ENCODE measurements at places on chromosomes 5 and 9.

DNA sequence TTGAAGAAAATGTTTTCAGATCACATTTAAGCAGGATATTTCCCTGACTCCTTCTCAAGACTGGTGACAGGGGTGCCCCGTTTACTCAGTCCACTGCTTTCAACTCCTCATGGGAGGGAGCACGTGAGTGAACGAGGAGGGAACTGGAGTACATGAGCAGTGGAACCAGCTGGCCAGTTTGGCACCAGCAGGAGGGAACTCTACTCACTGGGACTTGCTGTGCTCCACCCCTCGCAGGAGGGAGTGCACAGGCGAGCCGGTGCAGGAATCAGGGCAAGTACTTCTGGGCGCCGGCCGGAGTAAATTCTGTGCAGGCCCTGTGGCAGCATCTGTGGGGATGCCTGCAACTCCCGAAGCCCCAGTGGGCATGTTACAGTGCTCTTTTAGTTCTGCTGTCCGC is 1941.1 kb upstream of the C9orf72 start:
- no peak for DNase-seq

- DNase-seq, result no peak
These were observed 192.3 kb downstream of the CACNA1B start for GRCh38 chr9:138069731-138070456.

DNA sequence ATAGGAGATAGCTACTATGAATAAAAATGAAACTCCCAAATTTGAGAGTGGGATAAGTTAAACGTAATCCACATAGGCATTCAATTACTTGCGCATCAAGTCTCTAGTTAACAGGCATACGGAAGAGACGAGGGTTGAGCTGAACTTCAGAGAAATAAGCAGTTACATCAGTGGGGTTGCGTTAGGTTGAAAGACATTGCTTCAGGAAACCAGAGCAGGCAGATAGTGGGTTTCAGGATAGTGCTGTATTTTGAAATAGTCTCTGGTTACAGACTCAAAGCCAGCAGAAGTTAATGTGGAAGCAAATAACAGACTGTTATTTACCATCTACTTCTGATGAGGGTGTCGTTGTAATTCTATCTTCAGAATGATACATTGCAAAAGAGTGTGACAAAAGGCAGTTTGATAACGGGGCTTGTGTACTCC is 533.4 kb downstream of the PDE4D start:
- no peak for DNase-seq

GRCh38 chr5:95823738-95824609 is 1.4 kb upstream of the GLRX start:
- DNase-seq, result no peak

GRCh38 chr9:126338945-126339344 is 12.3 kb downstream of the MVB12B start:
- no peak for DNase-seq

DNA sequence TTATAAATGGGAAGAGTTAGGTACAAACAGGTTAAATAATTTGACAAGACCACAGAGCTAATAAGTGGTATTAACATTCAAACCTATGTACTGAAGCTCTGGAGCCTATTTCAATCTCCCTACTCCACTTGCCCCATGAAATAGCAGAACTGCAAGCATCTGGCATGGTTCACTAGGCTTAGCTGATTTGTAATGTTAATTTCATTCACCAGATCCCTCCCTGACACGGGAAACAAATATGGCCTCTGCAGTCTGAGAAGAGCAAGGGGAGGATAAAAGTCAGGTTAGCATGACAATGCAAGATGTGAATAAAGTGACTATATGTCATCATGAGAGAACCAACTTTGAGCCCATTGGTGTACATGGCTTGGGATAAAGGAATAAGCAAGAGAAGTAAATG is 428.8 kb downstream of the BRINP1 start:
- no peak for DNase-seq

GRCh38 chr9:71544464-71544863 is 223.8 kb downstream of the CEMIP2 start:
- no peak for DNase-seq

- no peak for DNase-seq
These were observed 45.8 kb upstream of the ZBTB43 start for GRCh38 chr9:126758916-126759585.

DNA sequence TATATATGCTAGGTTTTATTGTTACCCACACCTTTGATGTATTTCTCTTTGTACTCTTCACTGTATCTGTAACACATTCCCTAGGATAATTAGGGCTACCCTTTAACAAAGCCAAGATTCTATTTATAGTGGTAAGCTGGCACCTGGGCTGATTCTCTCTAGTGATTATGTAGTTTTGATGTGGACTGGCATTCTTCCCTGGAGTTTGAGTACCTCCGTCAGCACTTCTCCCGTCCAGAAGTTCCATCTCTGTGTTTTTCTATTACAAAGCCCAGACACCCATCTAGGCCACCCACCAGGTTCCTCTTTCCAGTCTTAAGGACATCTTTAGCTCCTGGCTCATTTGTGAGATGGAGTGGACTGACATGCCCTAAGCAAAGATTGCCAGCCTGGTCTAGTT is 55.9 kb upstream of the CDKN2B start:
- DNase-seq, result no peak

DNA sequence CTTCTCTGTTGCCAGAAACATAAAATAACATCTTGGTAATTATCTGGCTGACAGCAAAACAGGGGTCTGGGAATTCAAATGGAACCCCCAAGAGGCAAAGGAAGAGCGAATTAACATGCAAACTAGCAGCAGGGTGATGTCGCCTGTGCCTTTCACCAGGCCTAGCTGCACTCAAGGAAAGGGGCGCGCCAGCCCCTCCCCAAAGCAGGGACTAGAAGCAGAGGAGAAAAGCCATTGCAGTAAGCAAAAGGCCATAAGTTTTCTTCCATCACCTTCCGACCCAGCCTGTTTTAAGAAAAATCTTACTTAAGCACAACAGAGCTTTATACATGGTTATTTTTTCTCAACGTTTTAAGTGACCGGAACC is 539 bp downstream of the POC5 start:
- DNase-seq, result no peak

GRCh38 chr5:60522292-60522905 is 177.6 kb downstream of the DEPDC1B start:
- DNase-seq, result no peak

DNA sequence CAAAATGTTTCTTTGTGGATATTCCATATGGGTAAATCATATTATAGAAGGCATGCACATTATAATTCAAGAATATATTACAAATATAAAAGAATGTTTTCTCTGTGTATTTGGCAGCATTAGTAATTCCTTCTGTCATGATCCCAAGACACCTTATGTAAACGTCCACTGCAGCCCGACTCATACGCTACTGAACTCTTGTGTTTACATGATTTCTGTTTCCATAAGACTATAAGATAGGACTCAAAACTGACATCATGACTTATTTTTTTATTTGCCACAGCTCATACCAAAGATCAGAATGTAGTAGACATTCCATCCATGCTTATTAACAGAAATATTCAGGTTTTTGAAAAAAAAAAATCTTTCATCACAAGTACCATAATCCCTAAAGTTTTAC is 234.1 kb downstream of the AP3B1 start:
- no peak for DNase-seq

GRCh38 chr5:75891736-75892135 is 174.5 kb upstream of the POC5 start:
- no peak for DNase-seq

GRCh38 chr9:1550636-1551035 is 464.5 kb upstream of the SMARCA2 start:
- no peak for DNase-seq

GRCh38 chr5:101917166-101917565 is 378.9 kb downstream of the SLCO4C1 start:
- no peak for DNase-seq

GRCh38 chr9:110103257-110103656 is 104.7 kb downstream of the C9orf152 start:
- DNase-seq, result no peak

- no peak for DNase-seq
These were observed 27.9 kb upstream of the FBXL7 start for GRCh38 chr5:15472116-15472515.

GRCh38 chr5:58080573-58080972 is 379.3 kb downstream of the PLK2 start:
- no peak for DNase-seq

DNA sequence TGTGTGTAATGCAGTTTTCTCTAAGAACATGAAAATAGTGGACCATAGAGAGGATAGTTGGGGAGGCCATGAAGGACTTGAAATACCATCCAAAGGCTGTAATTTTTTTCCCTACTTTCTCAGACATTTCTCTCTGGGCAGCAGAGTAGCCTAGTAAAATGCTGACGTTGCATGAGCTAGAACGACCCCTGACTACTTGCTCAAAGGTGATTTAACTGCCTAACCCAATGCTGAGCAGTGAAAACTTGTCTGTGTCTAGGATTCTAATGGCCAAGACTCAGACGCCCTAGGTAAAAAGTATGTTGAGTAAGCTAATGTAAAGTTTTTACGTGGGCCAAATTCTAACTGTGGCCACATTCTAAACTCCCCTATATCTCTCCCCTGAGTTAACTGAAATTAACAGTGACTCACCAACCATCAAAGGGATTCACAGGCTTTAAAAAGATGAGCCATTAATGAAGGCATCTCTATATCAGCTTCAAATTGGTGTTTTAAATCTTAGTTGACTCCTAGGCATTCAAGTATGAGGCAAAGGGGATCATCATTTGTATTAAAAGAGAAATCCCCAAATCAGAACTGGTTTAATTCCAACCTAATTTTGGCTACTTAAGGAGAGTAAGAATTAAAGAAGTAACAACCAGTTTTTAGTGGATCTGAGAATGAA is 121.0 kb upstream of the GAS1 start:
- no peak for DNase-seq

- DNase-seq, result no peak
These were observed 639 bp upstream of the RASA1 start for GRCh38 chr5:87266914-87267573.

DNA sequence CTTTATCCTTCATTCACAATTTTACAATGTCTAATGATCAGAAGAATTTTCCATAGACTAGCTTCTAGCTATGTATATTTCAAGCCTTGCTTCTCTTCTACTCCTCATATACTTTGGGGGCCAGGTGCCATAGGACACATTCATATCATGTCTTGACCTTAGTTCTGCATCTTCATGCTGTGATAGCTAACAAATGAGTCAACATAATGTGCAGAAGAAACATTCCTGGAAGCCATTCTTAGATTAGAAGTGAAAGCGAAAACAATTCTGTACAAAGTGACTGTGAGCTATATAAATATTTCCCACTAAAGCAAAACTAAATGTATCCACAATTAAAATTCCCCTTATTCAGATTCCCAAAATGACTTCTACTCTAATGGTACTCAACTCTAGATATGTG is 320.2 kb upstream of the NREP start:
- no peak for DNase-seq

GRCh38 chr9:127548352-127548881 is 63.7 kb upstream of the STXBP1 start:
- no peak for DNase-seq

GRCh38 chr5:60387051-60387440 is 312.9 kb downstream of the DEPDC1B start:
- DNase-seq, result no peak

DNA sequence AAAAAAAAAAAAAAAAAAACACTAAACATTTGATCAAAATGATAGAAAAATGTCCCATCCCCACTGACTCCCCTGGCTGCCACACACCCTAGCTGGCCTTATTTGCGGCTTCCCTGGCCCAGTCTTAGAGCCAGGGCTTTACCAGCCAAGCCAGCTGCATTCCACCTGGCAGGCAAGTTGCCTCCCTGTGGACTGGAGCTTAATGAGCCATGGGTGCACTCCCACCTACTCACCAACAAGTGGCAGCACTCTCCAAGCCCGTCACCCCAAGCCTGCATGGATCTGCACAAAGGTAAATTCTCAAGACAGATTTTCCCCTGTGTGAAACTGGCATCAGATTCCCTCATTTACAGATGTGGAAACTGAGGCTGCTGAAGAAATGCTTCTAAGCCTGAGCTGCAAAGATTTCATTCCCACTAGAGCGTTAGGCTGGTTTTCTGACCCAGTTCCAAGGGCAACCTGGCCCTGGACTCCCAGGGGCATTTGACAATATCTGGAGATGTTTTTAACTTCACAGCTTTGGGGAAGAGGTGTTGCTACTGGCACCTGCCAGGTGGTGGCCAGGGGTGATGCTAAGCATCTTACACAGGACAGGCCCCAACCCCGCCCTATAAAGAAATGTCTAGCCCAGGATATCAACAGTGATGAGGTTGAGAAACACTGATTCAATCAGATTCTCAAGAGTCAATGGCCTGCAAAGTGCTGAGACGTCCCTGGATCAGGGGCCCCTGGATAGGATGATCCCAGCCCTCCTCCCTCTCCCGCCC is 21.9 kb upstream of the VDAC1 start:
- no peak for DNase-seq

DNA sequence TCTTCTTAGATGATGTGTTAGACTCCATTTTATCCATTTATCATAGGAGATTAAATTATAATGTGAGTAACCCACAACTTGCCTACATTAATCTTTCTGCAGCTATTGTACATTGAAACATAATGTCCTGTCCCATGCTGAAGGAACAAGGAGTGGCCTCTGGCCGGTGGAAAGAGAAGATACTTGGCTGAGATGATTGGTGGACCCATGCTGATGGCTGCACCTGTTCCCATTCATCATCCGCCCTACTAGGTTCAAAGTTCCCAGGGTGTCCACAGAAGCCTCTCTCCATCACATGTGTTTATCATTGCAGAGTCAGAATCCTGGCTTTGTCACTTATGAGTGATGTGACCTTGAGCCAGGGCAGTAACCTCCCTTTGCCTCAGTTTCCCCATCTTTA is 24.7 kb downstream of the FBXL7 start:
- no peak for DNase-seq

GRCh38 chr5:90131383-90132133 is 278.0 kb downstream of the CETN3 start:
- no peak for DNase-seq

DNA sequence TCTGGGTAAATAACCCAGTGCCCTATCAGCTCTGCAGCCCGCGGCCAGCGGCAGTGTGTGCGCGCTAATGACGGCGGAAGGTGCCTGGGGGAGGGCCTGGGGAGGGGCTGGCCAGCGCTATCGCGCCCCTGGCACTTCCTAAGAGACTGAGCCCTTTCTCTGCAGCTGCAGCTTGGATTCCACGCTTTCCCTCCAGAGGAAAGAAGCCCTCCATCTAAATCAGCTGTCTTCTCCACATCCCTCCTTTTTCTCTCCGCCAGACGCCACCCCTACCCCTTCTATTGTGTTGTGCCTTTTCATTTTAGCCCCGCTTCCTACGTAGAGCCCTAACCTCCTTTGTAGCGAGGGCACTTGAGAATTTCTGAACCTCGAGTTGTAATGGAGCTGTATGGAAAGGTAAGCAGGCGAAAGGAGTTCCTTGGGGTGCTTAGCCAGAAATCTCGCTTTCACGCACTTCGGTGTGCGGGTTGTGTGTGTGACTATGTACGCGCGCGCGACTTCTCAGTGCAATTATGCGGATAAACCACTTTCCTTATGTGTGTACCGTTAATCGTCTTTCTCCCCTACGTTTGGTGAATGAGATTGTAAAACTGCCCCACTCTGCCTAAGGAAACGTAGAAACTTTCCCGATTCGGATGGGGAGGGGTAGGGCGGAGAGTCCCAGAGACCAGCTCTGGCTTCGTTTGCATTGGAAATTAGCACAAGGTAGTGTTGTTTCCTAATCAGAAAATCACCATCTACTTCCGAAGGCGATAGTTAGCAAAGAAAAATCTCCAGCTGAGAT is 664 bp upstream of the RAB3C start:
- no peak for DNase-seq

GRCh38 chr5:136667789-136668188 is 302.4 kb upstream of the TRPC7 start:
- DNase-seq, result no peak
